Activated gamma-delta T cell treated with Interleukin-2 at 50 U/mL for 16 hours (primary cell): ENCODE measurements at places on chromosomes 1 and 21.

GRCh38 chr1:49435291-49435690 is 588.5 kb downstream of the AGBL4 start:
- DNase-seq = no peak

DNA sequence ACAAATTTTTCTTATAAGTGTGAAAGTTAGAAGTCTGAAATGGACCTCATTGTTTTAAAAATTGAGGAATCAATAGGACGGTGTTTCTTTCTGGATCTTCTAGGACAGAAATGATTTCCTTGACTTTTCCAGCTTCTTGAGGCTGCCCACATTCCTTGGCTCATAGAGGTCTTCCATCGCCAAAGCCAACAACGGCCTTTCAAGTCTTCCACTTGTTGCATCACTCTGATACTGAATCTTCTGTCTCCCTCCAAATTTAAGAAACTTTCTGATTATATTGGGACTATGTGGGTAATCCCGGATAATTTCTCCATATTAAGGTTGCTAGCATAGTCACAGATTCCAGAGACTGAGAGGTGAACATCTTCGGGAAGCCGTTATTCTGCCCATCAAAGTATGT is 595.4 kb upstream of the ADAMTS5 start:
- DNase-seq = no peak

GRCh38 chr1:192709544-192709943 is 73.6 kb downstream of the RGS13 start:
- DNase-seq = no peak

- DNase-seq = no peak
Measured at GRCh38 chr1:162210196-162210595, 140.7 kb downstream of the NOS1AP start.

GRCh38 chr1:227540170-227541098 is 22.9 kb upstream of the ZNF678 start:
- DNase-seq = no peak

DNA sequence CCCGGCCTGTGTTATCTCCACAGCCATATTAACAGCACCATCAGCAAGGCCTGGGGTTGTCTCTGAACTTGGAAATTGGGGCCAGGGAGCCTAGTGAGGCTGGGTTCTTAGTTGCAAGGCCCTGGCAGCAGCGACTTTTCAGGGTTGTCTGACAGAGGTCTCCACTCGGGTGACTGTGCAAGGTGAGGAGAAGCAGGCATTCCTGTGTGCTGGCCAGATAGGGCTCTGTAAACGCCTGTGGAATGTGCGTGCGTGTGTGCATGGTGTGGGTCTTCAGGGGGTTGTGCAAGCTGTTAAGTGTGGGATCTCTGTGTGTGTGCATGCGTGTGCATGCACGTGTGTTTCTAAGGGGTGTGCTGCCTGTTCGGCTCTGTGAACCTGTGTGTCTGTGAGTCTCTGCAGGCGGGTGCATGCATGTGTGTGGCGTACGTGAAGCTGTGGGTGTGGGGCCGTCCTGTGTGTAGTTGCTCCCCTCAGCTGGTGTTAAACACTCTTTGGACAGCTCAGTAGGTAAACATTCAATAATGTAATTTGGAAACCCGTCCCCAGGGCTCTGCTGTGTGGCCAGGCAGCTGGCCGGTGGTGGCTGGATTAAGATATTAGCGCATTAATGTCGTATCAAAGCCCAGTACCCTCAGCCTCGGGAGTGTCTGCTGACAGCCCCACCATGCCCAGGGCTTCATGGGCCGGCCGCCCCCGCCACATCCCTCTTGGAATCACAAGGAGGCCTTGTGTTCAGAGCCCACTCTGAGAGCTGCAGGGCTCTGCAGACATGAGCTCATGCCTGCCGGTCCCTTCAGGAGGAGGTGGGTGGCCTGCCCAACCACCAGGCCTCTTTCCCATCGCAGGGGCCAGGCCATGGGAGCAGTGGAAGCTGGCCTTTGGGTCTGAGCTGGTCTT is 189.9 kb downstream of the FOXD2 start:
- DNase-seq = no peak

- DNase-seq = no peak
Measured at GRCh38 chr1:78358165-78358564, 132.6 kb upstream of the PTGFR start.
